ENCODE measurements at places on chromosomes 3 and 15.

- DNase-seq = no peak
Measured at GRCh38 chr15:95894407-95894956, 436.0 kb upstream of the NR2F2 start.

DNA sequence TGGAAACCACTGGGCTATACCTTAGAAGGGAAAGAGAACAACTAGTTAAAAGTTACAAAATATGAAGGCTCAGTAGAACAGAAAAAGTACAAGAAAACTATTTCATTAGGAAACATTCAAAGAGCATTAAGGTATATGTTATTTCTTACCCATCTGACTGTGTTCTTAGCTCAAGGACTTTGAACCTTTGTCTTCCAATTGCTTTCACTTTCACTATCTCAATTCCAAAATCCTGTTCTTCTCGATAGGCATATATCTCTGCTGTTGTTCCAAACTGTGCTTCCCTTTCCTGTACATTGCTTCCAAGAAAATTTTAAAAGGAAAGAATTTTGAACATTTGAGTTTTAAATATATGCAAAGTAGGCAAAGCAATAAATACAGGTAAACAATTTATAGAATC is 6.9 kb downstream of the CRBN start:
- no peak for DNase-seq

DNA sequence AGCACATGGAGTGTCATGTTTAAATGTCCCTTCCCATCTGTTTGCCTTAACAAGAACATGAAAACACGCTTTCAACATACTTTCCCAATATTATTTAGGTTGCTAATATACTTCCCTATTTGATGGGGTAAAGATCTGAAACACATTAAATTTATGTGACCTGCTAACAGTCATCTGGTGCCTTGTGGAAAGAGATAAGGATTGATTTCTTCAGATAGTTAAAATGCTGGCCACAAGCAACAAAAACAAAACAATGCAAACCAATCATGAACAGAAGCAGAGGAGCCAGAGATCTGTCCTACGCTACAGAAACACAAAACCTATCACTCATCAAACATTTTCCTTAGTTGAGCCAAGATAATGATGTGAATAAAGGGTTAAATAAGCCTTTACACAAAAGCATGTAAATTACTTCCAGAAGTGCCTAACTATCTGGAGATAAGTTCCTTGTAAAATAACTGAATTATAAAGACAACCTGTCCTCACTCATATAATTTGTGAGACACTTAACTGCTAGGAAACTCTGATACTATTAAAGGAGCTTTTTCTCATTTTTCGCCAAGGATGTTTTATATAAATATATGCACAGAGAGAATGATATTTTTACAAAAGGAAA is 109.9 kb downstream of the NSUN3 start:
- DNase-seq = no peak

GRCh38 chr15:35751413-35752133 is 205.6 kb upstream of the DPH6 start:
- DNase-seq = peak; percentile 58

DNA sequence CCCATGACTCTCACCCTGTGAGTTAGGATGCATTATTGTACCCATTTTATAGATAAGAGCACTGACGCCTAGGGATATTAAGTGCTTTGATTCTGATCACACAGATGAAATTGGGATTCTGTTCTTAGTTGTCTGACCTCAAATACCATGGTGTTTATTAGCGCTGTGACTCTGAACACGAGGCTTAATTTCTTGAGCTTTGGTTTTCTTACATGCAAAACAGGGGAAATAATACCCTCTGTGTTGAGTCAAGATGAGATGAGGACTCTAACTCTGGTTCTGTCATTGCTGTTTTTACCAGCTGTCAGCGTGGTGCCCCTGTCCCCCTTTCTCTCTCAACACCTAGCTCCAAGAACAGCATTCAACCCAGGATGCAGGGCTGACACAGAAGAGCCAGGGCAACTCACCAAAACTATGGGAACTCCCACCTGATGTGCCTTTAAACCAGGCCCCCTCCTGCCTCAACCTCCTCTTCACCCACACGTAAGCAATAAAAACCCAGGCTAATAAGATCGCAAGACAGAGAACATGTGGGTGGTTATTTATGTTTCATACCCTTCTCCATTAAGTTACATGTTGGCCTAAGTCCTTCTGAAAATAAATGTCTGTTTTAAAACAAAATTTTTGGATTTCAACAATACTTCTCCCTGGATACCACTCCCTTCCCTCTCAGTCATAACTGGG is 100.1 kb upstream of the SPATA12 start:
- DNase-seq = no peak

DNA sequence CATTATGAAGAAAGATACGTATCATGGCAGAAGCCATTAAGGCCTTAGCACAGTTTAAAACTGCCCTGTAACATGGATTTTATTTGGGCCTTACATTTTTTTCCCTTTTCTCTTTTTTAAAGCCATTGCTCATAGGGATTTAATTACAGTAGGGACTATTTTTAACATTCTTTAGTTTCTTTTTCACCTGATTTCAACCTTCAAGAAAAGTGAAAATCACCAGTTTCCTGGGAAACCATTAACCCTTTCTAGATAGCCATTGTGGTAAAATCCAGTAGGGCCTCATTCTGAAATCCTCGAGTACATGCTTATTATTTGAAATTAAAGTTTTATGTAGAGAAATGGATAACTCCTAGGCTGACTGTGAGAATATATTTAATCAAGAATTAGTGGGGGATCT is 3.1 kb downstream of the SPRED1 start:
- no peak for DNase-seq

- no peak for DNase-seq
Measured at GRCh38 chr15:57639306-57639705, 47.6 kb downstream of the MYZAP start.

- no peak for DNase-seq
Measured at GRCh38 chr3:160567774-160568173, 2.4 kb upstream of the KPNA4 start.

GRCh38 chr3:24259901-24260512 is 234.6 kb downstream of the THRB start:
- no peak for DNase-seq

- DNase-seq = no peak
Measured at GRCh38 chr3:16528106-16528505, 14.6 kb upstream of the RFTN1 start.

GRCh38 chr3:44926172-44926571 is 49.8 kb downstream of the ZDHHC3 start:
- DNase-seq = no peak

DNA sequence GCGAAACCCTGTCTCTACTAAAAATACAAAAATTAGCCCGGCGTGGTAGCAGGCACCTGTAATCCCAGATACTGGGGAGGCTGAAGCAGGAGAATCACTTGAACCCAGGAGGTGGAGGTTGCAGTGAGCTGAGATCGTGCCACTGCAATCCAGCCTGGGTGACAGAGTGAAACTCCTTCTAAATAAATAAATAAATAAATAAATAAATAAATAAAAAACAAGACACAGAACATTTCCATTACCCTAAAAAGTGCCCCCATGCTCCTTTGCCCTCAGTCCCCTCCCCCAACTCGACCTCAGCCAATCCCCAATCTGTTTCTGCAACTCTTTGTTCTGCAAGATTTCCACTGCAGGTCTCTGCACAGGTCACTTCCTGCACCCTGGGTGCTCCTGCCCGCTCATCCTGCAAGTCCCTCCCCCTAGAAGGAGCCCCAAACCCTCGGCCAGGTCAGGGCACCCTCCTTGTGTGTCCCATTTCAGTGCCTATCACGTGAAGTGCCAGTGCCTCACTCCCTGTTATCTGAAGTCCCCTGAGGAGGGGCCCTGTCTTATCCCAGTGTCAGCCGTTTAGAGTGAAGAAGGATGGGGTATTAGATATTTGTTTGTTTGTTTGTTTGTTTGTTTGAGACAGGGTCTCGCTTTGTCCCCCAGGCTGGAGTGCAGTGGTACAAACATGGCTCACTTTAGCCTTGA is 1.1 kb downstream of the FAM240A start:
- no peak for DNase-seq

GRCh38 chr15:44769521-44769920 is 33.2 kb downstream of the TRIM69 start:
- no peak for DNase-seq

DNA sequence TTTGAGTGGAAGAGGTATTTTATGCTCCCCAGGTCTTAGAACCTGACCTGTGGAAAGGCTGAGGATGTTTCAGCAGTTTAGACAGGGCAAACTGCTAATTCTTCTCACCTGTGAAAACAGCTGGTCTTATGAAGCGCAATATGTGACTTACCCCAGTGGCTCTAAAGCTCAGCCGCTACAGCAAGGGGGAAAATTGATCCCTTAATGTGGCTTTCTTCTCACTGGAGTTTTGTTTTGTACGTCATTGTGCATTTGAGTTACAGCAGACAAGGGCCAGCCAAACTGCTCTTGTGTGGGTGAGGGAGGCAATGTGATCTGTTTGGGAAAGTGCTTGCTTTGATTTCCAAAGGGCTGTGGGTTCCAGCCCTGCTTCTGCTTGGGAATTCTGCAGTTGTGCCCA is 293.4 kb upstream of the LRRFIP2 start:
- DNase-seq = no peak

DNA sequence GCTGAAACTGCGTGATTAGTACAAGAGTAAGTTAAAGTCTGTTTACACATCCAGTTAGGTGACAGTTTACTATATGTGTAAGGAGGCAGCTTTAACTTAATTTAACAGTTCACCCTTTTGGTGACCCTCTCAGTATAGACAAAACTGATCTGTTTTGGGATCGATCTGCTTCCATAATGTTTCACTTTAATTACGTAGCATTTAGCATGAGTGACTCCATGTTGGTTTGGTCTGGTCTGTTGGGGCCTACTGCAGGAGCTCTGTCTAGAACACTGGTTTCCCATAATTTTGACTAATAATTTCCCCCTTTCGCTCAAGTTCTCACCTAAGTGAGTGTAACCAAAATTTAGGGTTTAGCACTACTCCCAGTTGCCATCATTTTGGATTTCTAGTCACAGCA is 6.4 kb upstream of the SECISBP2L start:
- DNase-seq = no peak

All from foreskin melanocyte (primary cell).